MCF 10A (cell line): ENCODE measurements at places on chromosomes 7 and 10. TPM values are rescaled to one million over a fixed set of nuclear protein-coding genes. Genes with fewer than 3 reads are reported as not detected.

Gene ABCF2
- 47.3 and 72.4 TPM in 2 replicates for total RNA-seq

Gene YAE1
- 34.7 and 37.6 TPM in 2 replicates for total RNA-seq

Gene TDRD1
- total RNA-seq = not detected in 2 replicates

Gene CALCR
- total RNA-seq = not detected in 2 replicates

Gene LFNG
- total RNA-seq = 1.7 and 2.4 TPM in 2 replicates

Gene SH2D4B
- total RNA-seq = not detected in 2 replicates

Gene RPEL1
- not detected in 2 replicates for total RNA-seq

- H3K27ac ChIP-seq = no peak overlapping the region
- H3K4me3 ChIP-seq = no peak overlapping the region
- H3K27me3 ChIP-seq = no peaks in the 10 kb centered on the region
- no peaks in the 10 kb centered on the region for H3K36me3 ChIP-seq
- no peak for DNase-seq
- peaks cover 10% of the 10 kb centered on the region for H3K4me1 ChIP-seq
These were observed 8.2 kb downstream of the BLNK start for GRCh38 chr10:96263176-96263575.

- H3K27ac ChIP-seq = no peak overlapping the region
- H3K4me3 ChIP-seq = no peak overlapping the region
- H3K4me1 ChIP-seq = no peaks in the 10 kb centered on the region
- no peak for DNase-seq
- peaks cover 56% of the 10 kb centered on the region for H3K36me3 ChIP-seq
- no peaks in the 10 kb centered on the region for H3K27me3 ChIP-seq
These were observed 104.9 kb downstream of the KMT2E start for GRCh38 chr7:105118612-105119600.

DNA sequence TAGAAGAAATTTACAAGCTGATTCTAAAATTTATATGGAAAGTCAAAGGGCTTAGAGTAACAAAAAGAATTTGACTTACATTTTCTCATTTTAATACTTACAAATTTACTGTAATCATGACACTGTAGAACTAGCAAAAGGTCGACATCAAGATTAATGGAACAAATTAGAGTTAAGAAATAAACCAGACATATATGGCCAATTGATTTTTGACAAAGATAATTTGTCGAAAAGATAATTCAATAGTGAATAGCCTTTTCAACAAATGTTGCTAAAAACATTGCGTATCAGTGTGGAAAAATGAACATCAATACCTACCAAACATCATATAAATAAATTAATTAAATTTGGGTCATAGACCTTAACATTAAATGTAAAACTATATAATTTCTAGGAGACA, 955.5 kb upstream of the AUTS2 start:
- no peaks in the 10 kb centered on the region for H3K27me3 ChIP-seq
- no peaks in the 10 kb centered on the region for H3K36me3 ChIP-seq
- H3K4me1 ChIP-seq = no peaks in the 10 kb centered on the region
- no peak overlapping the region for H3K4me3 ChIP-seq
- no peak overlapping the region for H3K27ac ChIP-seq

DNA sequence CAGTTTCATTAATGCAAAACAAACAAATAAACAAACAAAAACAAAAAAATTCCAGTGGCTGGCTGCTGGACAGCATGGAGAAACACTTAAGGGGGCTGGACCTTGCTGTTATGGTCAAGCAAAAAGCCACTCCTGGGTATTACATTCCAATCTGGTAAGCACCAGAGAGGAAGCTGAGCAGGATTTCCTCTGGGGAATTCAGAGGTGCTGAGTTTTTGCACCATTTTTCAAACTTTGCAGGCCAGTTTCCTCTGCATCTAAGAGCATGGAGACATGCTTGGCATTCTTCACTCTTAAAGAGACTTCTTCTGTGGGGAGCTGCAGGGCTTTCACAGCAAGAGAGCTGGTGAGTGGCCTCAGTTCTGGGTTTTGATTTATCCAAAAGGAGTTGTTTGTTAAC, 84.5 kb downstream of the FZD1 start:
- no peak overlapping the region for H3K4me3 ChIP-seq
- DNase-seq = no peak
- H3K36me3 ChIP-seq = no peaks in the 10 kb centered on the region
- no peaks in the 10 kb centered on the region for H3K4me1 ChIP-seq

DNA sequence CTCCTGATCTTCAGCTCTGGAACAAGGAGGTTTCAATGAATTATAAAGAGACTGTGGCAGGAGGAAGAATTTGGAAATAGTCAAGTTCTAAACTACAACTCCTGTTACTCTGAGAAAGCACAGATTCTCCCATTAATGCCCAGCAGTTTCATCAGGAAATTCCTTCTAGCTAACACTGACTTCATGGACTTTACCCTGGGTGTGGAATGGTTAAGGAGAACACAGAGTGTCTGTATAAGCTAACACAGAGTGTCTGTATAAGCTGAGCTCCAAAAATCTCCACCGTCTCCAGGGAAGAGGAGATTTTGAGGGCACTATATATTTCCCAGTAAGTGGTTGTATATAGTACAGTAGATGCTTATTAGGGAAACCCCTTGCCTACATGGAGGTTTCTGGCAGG, 675.5 kb downstream of the XPNPEP1 start:
- no peaks in the 10 kb centered on the region for H3K36me3 ChIP-seq
- H3K4me3 ChIP-seq = no peak overlapping the region
- H3K27me3 ChIP-seq = no peaks in the 10 kb centered on the region
- H3K27ac ChIP-seq = no peak overlapping the region
- peaks cover 9% of the 10 kb centered on the region for H3K4me1 ChIP-seq

- no peak for DNase-seq
- H3K27ac ChIP-seq = no peak overlapping the region
- H3K36me3 ChIP-seq = no peaks in the 10 kb centered on the region
- H3K4me1 ChIP-seq = no peaks in the 10 kb centered on the region
These were observed 87.0 kb downstream of the PTPRN2 start for GRCh38 chr7:158500651-158501052.

- no peaks in the 10 kb centered on the region for H3K36me3 ChIP-seq
- DNase-seq = no peak
- peaks cover 8% of the 10 kb centered on the region for H3K4me1 ChIP-seq
- H3K27ac ChIP-seq = no peak overlapping the region
- no peak overlapping the region for H3K4me3 ChIP-seq
These were observed 99.7 kb upstream of the SDK1 start for GRCh38 chr7:3201306-3201705.

DNA sequence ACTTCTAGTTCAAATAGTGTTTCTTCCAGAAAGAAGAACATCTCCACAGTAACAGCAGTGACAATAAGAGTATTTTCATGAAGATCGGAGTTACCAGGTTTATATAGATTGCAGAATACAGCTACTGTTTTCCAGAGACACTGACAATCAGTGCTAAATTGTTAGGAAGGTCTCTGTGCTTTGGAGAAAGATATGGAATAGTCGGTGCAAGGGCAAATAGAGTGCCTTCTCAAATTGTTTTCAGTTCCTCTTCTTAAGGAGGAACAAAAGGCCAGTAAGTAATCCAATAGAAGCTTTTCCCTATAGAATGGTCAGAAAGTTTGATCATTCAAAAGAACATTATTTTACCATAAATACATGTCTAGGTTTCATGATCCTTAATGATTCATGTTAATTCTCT, 2.6 kb upstream of the KIAA1217 start:
- peaks cover 22% of the 10 kb centered on the region for H3K4me1 ChIP-seq
- no peaks in the 10 kb centered on the region for H3K27me3 ChIP-seq
- H3K36me3 ChIP-seq = no peaks in the 10 kb centered on the region
- no peak for DNase-seq
- H3K4me3 ChIP-seq = no peak overlapping the region

DNA sequence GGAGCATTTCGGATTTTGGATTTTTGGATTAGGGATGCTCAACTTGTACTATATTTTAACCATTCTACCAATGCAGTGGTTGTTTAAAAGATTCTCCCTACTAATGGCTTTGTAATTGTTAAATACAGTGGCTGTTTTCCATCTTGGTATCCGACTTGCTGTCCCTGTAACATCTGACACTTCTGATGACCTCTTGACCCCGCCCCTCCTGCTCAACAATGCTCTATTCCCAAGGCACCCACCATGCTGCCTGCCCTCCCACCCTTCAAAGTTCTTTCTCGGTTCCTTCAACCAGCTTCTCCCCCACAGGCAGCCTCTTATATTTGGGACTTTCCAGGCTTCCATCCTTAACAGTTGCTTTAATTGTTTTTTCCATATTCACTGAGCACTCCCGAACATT, 2.0 kb downstream of the PRTFDC1 start:
- H3K4me1 ChIP-seq = no peaks in the 10 kb centered on the region
- no peaks in the 10 kb centered on the region for H3K36me3 ChIP-seq
- H3K27ac ChIP-seq = no peak overlapping the region
- no peak overlapping the region for H3K4me3 ChIP-seq

DNA sequence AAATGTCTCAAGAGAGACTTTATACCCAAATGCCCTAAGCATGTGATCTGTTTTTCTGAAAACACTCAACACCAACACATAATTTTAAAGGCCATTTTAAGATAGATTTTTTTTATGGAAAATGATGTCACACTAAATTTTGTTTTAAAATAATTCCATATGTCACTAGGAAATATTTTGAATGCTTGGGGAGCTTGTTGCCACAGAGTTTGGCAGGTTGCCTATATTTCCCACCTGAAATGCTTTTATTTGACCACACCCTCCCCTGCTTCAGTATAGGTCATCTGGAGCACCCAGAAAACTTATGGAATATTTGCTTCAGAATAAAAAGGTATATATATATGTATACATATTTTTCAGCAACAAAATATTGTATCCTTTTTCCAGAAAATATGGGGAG, 180.0 kb upstream of the ANK3 start:
- peaks cover 10% of the 10 kb centered on the region for H3K4me1 ChIP-seq
- no peaks in the 10 kb centered on the region for H3K36me3 ChIP-seq
- no peaks in the 10 kb centered on the region for H3K27me3 ChIP-seq
- H3K27ac ChIP-seq = no peak overlapping the region
- DNase-seq = no peak
- H3K4me3 ChIP-seq = no peak overlapping the region

DNA sequence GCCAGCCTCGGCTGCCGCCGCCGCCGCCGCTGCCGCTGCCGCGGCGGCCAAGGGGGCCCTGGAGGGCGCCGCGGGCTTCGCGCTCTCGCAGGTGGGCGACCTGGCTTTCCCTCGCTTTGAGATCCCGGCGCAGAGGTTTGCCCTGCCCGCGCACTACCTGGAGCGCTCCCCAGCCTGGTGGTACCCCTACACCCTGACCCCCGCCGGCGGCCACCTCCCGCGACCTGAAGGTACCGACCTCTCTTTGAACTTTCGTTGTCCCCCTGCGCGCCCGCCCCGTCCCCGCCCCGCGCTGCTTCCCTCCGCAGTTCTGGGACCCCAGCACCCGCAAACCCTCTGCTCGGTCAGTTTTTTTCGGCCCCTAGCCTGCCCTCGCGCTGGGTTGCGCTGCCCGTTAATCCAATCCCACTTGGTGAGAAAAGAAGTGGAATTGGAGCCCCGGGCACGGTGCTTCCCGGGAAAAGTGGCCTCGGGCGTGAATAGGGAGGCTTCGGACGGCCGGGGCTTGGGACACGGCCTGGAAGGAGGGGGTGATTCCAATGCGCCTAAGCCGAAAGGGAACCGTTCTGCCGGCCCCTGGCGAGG, 543 bp downstream of the HMX3 start:
- no peak for DNase-seq
- H3K36me3 ChIP-seq = no peaks in the 10 kb centered on the region
- H3K27me3 ChIP-seq = peaks cover 58% of the 10 kb centered on the region

GRCh38 chr10:108861181-108861754, 1062.0 kb downstream of the XPNPEP1 start:
- H3K27ac ChIP-seq = no peak overlapping the region
- H3K4me3 ChIP-seq = no peak overlapping the region
- no peaks in the 10 kb centered on the region for H3K36me3 ChIP-seq
- no peak for DNase-seq

DNA sequence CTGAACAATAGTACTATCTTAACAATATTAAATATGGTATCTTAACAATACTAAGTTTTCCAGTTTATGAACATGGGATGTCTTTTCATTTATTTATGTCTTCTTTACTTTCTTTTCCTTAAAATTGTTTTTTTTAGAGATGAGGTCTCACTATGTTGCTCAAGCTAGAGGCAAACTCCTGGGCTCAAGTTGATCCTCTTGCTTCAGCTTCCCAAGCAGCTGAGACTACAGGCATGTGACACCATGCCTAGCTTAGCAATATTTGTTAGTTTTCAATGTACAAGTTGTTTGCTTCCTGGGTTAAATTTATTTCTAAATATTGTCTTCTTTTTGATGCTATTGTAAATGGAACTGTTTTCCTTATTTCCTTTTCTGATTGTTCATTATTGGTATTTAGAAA, 16.9 kb downstream of the CDH23 start:
- H3K4me1 ChIP-seq = no peaks in the 10 kb centered on the region
- H3K36me3 ChIP-seq = peaks cover 4% of the 10 kb centered on the region
- H3K27ac ChIP-seq = no peak overlapping the region
- H3K27me3 ChIP-seq = peaks cover 27% of the 10 kb centered on the region
- no peak overlapping the region for H3K4me3 ChIP-seq

DNA sequence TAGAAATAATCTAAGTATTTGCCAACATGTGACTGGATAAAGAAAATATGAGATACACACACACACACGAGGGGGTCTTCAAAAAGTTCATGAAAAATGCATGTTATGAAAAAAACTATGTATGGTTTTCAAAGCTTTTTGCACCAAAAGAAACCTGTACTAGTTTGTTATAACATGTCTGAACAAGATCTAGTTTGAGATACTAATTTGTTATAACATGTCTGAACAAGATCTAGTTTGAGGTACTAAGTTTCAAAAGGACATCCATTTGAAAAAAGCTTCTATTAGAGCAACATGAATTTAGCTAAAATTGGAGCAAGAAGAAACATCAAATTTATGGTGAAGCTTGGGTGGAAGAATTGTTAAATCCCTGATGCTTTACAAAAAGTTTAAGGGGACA, 19.8 kb upstream of the ADRA2A start:
- H3K27ac ChIP-seq = no peak overlapping the region
- H3K4me1 ChIP-seq = no peaks in the 10 kb centered on the region
- no peaks in the 10 kb centered on the region for H3K27me3 ChIP-seq
- H3K4me3 ChIP-seq = no peak overlapping the region

DNA sequence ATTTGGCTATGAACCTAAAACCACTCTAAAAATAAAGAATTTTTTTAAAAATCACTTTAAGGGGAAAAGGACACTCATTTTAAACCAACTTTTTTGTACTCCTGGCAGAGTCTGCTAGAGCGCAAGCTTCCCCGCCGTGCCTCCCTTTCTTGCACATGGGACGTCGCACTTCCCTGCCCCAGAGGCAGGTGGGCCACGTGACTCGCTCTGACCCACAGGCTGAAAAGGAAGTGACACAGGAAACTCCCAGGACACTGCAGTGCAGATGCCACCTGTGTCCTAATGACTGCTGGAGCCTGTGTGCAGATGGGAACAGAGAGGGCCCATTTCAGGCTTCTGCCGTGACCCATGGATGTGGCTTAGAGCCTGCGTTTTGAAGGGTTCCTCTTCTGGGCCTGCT, 142.1 kb upstream of the LANCL2 start:
- H3K36me3 ChIP-seq = no peaks in the 10 kb centered on the region
- H3K4me3 ChIP-seq = no peak overlapping the region
- H3K27ac ChIP-seq = no peak overlapping the region
- no peaks in the 10 kb centered on the region for H3K4me1 ChIP-seq

DNA sequence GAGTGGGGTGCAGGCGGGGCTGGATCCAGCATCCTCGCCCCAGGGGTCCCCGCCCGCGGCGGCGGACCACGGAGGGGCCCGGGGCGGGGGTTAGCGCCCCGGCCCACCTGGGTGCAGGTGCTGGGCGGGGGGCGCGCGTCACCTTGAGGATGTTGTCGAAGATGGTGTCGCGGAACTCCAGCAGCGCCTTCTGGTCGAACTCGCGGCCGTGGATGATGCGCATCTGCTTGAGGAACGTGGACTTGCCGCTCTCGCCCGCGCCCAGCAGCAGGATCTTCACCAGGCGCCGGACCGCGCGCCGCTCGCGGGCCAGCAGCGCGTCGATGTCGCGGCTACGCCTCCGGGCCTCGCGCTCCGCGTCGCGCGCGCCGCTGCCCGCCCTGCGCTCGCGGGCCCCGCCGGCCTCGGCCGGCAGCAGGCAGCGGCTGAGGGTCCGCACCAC, 376 bp downstream of the GNA12 start:
- H3K36me3 ChIP-seq = peaks cover 19% of the 10 kb centered on the region
- peak overlapping the region; percentile 75 for H3K4me3 ChIP-seq
- H3K4me1 ChIP-seq = peaks cover 26% of the 10 kb centered on the region
- no peak for DNase-seq
- peak overlapping the region; percentile 61 for H3K27ac ChIP-seq
